ENCODE measurements at places on chromosomes 16 and 17.

DNA sequence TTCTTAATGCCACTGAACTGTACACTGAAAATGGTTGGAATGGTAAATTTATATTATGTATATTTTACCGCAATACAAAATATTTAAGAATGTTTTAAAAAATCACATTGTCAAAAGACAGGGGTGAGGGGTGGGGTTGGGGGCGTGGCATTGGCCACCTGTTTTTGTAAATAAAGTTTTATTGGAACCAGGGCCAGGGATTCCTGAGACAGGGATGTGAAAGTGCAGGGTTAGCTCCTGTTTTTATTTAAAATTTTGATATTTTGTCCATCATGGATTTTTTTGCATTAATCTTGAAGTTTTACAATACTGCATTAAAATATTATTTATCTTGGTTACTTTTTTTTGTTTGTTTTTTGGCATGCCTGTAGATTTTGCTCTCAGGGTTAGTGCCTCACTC, 2.3 kb upstream of the FA2H start:
- no peak for DNase-seq

GRCh38 chr17:21297597-21297996, 13.1 kb downstream of the MAP2K3 start:
- DNase-seq: no peak

DNA sequence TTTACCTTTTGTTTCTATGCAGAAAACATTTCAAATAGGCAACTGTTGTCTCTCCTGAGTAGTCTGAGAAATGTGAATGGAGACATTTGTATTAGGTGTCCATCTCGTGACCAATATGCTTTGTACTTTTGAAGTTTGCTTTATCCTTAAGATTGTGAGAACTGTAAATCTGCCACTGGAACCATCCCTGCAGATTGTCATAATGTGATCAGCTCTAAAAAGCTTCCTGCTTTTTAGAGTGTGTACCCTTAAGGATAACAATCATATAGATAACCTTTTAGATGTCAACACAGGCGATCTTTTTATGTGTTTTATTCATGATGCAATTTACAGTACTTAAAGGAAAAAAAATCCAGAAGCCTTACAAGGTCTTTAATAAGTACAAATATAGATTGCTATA, 63.5 kb downstream of the PRKCA start:
- no peak for DNase-seq

DNA sequence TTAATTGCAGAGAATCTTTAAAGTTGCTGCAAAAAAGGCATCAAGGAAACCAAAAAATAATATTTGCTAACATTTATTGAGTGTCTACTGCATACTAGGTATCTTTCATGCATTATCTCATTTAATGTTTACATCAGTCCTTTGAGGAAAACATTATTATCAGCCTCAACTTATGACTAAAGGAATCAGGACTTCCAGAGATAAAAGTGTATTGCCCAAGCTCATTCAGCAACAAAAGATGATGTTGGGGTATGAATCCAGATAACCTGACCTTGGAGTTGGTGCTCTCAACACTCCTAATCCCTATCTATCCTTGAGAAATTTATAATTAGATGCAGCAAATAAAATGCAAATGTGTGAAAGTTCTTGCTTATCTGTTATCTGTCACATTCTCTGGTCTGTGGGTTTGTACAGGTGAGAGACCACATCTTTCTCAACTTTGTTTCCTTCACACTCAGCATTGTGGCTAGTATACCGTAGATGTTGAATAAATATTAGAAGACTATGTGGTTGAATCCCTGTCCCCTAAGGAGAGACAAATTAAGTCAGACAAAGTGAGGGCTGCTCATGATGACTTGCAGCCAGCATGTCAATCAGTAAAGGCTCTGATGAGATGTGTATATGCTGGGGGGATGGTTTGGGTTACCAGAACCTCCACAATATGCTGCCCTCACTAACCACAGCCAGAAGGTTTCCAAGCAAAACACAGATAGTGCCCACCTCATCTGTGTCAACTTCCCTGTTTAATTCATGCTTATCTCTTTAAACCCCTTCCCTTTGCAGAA, 82.6 kb downstream of the NOG start:
- DNase-seq: no peak

DNA sequence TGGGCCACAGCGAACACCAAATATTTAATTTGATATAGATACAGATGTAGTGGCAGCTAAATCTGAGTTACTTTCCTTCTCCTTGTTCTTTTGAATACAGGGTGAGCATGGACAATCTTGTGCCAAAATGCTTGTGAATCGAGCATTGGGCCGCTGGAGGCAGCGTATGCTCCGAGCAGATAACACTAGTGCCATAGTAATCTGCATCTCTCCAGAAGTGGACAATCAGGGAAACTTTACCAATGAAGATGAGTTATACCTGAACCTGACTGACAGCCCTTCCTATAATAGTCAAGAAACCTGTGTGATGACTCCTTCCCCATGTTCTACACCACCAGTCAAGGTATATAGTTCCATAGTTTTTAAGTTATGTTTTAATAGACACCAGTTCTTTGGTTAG, 21.2 kb upstream of the BCAS3 start:
- no peak for DNase-seq

DNA sequence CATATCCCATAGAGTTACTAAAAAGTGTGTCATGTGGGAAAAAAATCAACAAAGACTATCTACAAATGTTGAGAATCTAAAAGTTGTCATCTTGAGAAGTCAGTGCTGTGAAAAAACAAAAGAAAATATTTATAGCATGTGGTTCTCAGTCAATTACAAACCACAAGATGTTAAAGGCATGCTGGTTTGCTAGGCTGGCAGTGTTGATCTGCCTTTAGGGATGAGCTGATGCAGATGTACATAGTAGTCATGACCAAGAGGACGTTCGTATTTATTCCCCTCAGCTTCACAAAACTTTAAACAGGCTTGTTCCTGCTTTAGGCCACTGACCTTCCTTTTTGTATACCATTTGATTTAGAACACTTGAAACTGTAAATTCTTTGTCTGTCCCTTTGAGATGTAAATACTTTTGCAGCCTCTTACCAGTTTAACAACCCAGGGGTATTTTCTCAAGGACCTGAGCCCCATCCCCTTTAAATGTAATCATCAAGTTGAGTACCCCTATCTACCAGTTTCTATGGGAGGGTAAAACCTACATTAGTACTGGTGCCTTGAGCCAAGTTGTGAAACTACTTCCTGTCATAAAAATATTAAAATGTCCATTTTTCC, 446.6 kb downstream of the KCNJ18 start:
- no peak for DNase-seq

DNA sequence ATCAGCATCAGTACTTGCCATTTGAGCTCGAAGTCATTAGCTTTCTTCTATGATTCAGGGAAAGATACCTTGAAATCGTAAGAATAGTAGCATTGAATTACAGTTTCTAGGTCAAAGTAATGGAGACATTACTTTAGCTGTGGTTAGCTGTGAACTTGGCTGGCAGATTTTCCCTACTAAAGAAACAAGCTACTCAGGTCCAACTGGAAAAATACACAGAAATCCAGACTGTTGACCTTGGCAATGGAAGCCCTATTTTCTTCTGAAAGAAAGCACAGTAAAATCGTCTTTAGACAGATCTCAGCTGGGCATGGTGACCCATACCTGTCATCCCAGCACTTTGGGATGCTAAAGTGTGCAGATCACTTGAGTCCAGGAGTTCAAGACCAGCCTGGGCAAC, 13.4 kb upstream of the DNAJA2 start:
- DNase-seq: no peak

DNA sequence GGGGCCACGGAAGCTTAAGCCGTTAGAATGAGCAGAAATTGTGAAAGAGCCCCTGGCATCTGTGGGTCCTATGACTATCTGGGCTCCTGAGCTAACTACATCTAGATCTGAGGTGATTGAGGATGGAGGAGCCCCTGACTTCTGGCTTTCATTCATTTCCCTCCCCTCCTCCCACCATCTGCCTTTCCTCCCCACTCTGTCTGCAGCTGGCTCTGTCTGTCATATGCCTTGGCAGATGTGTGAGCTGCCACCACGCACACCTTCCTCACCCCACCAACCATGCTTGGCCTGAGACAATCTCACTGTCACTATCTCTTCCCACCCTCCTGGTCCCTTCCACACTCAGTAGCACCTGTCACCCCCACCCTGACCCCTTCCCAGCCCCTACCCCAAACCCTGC, 5.1 kb downstream of the CD300E start:
- DNase-seq: no peak

DNA sequence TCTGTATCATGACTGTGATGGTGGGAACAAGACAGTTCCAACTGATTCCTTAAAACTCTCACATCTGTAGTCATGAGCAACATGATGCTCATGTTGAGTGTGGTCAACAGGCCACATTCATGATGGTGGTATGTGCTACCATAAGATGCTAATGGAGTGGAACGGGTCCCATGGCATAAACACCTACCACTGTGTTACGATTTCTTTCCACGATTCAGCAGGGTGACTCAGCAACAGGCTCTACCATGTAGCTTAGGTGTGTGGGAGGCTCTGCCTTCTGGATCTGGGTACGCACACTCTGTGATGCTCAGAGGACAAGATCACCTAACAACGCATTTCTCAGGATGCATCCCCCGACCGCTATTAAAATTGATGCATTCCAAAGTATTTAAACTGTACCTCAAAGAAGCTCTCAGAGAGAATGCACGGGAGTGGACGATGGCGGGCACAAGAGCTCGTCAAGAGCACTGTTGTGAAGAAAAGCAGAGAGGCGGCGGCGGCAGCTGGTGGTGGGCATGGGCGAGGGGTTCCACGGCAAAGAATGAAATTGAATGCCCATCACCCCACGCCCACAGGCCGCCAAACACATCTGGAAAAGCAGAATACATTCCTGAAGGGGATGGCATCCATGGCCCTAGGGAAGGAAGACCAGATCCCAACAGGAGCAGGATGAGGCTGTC, 133.3 kb downstream of the ZNF778 start:
- DNase-seq: no peak

GRCh38 chr16:57997176-57997527, 3.3 kb downstream of the ZNF319 start:
- DNase-seq: no peak

DNA sequence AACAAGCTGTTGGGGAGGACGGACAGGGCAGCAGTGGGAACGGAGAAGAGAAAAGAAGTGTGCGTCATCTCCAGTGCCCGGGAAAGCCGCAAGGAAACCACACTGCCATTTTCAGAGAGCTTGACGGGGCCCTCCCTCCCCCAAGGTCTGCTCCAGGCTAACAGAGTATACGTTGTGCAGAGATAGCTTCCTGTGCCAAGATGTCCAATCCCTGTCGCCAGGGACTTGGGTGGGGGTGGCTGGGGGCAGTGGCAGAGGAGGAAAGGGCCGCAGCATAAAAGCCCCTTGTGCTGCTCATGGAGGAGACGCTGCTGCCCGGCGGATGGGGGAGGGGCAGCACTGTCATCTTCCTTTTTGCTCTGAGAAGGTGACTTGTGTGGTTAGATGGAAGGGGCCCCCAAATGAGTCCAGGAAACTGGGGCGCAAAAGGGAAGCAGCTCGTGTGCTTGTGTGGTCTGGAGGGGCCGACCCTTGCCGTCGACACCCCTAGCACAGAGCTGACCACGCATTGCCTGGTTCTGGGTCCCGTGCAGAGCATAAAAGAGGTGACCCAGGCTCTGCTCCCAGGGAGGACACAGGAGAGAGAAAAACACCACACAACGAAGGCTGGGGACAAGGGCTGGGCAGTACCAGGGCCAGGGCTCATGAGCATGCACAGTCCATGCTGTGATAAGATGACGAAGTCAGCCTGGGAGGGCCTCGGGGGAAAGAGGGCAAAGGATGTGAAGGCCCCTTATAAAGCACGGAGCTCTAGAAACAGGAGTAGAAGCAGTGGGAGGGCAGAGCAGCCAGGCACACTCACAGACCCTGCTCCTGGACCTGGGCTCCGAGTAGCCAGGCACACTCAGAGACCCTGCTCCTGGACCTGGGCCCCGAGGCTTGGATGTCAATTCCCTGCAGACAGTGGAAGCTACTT, 372.7 kb downstream of the SLC39A11 start:
- DNase-seq: no peak

DNA sequence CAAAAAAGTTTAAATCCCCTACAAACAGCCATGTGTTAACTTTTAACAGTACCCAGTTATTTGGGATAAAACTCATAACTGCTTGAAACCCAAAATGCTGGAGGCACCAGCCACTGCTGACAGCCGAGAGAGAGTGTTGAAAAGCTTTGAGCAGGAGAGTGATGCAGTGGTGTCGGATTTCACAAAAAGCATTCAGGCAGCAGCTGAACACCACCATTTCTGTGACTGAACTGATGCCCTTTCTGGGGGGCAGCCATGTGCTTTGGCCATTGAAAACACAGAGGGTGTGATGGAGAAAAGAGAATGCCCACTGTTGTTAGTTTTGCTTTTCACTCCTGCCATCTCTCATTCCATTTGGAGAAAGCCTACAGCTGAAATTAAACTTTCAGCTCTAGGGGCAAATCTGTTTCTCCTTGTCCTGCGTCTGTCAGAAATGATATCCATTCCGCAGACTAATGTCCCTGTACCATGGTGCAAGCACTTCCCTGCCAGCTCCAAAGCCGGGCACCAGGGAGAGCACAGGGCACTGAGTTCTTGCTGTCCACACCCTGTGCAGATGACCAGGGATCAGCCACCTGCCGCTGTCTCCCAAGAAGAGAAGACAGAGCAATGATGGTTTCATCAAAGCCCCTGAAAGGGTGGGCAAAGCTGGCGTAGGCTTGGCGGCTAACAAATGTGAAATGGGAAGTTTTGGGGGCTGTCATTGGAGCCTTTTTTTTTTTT, 16.6 kb upstream of the MLYCD start:
- DNase-seq: no peak

GRCh38 chr16:9232102-9232770, 140.8 kb downstream of the HAPSTR1 start:
- DNase-seq: no peak

DNA sequence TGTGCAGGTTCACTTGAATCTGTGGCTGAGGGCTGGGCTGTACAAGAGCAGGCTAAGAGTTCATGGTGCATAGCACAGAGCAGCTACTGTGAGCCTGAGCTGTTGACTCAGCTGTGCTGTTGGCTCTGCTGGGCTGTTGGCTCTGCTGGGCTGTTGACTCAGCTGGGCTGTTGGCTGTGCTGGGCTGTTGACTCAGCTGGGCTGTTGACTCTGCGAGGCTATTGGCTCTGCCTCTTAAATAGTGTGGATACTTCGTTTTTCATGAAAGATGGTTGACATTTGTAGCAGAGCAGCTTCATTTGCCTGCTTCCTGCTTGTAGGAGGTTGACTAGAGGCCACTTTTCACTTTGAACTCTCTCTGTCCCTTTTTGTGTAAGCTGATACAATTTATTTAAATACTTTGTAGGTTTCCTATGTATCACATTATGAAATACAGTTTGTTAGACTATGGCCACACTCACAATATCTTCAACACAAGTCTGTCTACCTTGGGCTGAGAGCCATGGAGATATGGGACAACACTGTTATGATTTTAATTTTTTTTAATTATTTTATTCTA, 40.3 kb upstream of the CCNF start:
- no peak for DNase-seq
